ENCODE measurements at places on chromosomes 16 and 17.

GRCh38 chr17:80504686-80505413 lies 28.4 kb upstream of the NPTX1 start:
- DNase-seq, result no peak

- DNase-seq, result peak; percentile 13
Observed at GRCh38 chr17:49646391-49647255, 31.3 kb downstream of the SPOP start.

DNA sequence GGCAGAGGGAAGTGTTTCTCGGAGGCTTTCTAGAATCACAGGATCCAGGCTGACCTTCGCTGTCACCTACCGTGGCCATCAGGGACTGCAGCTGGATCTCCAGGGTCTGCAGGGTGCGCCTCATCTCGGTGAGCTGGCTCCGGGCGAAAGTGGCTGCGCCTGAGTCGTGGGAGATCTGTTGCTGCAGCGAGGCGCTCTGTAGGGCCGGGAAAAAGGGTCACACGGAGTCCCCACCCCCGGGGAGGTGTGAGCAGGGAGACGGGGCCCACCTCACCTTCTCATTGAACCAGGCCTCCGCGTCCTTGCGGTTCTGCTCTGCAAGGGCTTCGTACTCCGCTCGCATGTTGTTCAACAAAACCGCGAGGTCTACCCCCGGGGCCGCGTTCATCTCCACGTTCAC lies 2.9 kb downstream of the KRT28 start:
- DNase-seq, result no peak

- no peak for DNase-seq
Observed at GRCh38 chr16:84058664-84059063, 16.1 kb upstream of the SLC38A8 start.

GRCh38 chr16:25614716-25615265 lies 77.0 kb upstream of the HS3ST4 start:
- DNase-seq, result no peak

GRCh38 chr17:79080349-79080748 lies 5.7 kb downstream of the ENGASE start:
- DNase-seq, result no peak

GRCh38 chr17:42272162-42272907 lies 3.9 kb downstream of the STAT5B start:
- DNase-seq, result no peak

DNA sequence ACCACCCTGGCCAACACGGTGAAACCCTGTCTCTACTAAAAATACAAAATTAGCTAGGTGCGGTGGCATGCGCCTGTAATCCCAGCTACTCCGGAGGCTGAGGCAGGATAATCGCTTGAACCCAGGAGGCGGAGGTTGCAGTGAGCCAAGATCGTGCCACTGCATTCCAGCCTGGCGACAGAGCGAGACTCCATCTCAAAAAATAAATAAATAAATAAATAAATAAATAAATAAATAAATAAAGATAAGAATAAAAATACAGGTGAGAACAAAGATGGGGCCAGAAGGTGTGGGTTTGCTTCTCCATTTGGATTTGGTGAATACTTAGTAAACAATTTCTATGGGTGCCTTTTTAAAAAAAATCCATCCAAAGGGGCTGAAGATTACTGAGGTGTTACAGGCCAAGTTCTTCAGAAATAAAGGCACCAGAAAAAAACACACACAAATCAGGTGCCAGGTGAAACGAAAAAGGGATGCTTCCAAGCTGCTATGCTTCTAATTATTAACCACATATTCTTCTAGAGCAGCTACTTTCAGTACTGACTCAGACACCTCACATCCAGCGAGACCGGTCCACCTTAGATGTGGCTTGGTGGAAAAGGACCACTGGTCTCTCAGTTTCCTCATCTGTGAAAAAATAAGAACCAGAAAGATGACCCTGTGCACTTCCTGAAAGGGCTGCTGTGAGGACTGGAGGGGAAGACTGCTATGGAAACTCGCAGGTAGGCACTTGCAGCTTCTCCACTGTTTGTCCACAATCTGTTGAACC lies 9.2 kb downstream of the GLYR1 start:
- DNase-seq, result no peak

- DNase-seq, result no peak
Observed at GRCh38 chr17:76208120-76208519, 32.2 kb downstream of the RNF157 start.

GRCh38 chr16:66517586-66518263 lies 32.2 kb downstream of the TK2 start:
- DNase-seq, result no peak

DNA sequence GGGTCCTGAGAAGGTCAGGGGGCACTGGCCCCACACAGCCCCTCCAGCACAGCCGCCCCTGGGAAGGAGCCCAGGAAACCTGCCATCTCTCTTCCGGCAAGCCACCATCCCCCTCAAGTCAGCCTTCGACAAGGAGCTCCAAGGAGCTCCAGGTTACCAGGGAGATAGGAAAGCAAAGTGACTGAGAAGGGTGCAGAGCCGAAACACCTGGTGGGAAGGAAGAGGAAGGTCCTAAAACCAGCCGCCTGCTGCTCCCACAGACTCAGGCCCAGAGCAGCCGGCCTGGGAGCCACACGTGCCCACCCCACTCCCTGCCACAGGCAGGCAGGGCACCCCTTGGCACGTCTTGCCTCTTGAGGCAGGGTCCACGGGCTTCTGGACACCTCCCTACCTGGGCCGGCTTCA lies 80.7 kb downstream of the TIMM22 start:
- DNase-seq, result no peak

- no peak for DNase-seq
Observed at GRCh38 chr16:2036200-2036966, 9.7 kb downstream of the NHERF2 start.

- no peak for DNase-seq
Observed at GRCh38 chr16:3681206-3681605, 26.7 kb downstream of the DNASE1 start.
